ENCODE measurements at places on chromosomes 11 and 22.
A peak's percentile ranks its signal among the peaks of the same experiment; 100 is the strongest.

- DNase-seq: no peak
Measured at GRCh38 chr11:117458275-117459122, 130.8 kb downstream of the CEP164 start.

DNA sequence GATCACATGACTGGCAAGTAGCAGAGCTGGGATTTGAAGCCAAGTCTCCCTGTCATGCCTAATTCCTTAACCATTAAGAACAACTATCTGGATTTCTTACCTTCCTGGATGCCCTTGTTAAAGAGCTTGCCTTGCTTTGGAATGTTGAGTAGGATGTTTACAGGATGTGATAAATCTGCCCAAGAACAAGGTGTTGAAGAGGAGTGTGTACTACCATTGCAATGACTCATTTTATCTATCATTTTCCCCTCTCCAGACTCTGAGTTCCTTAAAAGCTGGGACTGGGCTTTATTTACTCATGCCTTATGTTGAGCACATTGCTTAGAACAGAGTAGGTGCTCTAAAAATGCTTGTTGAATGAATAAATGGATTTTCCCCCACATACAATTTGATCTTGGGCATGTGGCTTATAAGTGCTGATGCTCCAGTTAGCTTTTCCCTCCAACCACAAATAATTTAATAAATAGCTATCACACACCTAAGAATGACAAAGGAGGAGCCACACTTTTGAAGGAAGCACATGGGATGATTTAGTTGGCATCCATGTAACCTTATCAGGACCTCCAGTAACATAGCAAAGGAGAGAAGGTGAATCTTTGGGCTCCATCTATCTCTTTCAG is 268.6 kb upstream of the SESN3 start:
- peak; percentile 8 for DNase-seq

- DNase-seq: no peak
Measured at GRCh38 chr11:72605973-72606747, 68.1 kb downstream of the PDE2A start.

GRCh38 chr11:80958361-80958760 is 1517.5 kb upstream of the TENM4 start:
- DNase-seq: no peak

- DNase-seq: peak; percentile 94
Measured at GRCh38 chr22:50293441-50294318, 13.8 kb downstream of the PLXNB2 start.

- no peak for DNase-seq
Measured at GRCh38 chr11:119846374-119846773, 117.4 kb upstream of the NECTIN1 start.

- DNase-seq: no peak
Measured at GRCh38 chr11:13045734-13046133, 36.6 kb downstream of the RASSF10 start.

- no peak for DNase-seq
Measured at GRCh38 chr22:48228468-48228867, 1466.0 kb downstream of the TBC1D22A start.

- DNase-seq: no peak
Measured at GRCh38 chr22:32864596-32864995, 63.1 kb downstream of the TIMP3 start.

DNA sequence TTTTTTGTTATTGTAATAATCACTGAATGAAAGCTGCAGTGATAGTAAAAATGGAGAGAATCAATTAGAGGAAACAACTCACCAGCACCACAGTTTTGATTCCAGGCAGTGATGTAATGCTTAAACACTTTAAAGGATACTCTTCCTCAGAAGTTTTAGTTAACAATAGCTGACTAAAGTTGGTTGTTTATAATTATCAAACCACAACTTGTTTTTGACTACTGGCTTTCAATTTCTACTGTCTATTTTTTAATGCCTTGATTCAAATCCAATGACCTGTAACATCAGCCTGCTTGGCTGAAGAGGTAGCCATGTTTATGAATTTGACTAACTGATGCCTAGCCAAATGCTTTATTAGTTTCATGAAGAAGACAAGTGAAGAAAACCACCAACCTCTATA is 18.2 kb upstream of the CASP12 start:
- peak; percentile 17 for DNase-seq

DNA sequence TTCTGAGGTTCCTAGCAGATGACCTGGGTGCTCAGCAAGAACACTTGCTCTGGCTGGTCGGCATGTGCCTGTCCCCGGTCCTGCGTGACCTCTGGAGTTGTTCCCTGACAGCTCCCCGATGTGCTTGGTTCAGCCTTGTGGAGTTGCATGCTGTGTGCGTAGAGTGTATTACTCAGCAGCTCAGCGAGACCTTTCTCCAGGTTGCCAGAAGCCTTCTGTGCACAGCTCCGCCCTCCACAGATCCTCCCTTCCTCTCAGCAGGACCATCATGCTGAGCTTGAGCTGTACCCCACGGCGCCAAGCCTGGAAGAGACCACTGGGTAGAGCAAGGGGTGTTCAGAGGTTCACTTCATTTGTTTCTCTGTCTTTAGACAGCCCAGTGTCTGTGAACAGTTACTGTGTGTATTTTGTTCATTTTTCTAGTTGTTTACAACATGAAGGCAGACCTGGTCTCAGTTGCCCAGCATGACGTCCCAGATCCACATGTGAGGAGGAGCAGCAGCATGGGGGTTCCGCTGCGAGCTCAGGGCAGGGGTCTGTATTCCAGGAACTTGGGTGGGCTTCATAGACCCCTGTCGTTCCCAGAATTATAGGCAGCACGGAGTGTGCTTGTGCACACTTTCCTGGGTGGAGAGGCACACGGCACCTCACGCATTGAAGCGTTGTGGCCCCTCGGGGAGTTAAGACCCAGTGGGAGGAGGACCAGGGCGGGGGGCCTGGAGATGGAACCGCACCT is 148.6 kb downstream of the IGLL1 start:
- no peak for DNase-seq

GRCh38 chr11:71543866-71544265 is 4.4 kb upstream of the KRTAP5-9 start:
- no peak for DNase-seq

DNA sequence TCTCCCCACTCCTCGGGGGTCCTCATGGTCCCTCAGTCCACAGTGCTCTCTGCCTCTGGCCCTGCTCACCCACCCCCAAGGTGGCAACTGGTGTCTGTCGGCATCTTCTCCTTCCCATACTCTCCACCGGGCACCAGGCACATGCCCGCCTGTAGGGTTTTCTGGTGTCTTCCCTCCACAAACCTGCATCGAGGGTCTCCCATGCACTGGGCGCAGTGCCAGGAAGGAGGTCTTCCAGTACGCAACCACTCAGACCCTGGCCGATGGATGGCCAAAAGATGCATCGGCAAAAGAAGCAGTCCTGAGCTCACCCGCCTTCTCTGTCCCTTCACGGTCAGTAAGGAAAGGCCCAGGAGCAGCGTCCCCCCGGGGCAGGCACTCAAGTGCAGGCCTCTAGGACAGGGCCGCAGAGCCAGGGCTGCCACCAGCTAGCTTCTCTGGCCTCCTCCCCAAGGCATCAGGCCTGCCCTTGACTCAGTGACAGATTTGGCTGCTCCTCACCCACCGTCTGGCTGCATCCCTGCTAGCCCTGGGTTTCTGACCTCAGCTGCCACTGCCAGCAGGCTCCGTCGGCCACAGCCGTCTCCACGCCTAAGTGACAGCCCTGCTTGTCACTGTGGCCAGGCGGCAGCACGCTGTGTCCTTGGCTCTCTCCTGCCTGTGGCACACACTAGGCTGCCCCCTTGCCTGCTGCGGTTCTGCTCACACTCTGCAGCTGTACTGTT is 32.1 kb upstream of the IGSF9B start:
- DNase-seq: no peak

DNA sequence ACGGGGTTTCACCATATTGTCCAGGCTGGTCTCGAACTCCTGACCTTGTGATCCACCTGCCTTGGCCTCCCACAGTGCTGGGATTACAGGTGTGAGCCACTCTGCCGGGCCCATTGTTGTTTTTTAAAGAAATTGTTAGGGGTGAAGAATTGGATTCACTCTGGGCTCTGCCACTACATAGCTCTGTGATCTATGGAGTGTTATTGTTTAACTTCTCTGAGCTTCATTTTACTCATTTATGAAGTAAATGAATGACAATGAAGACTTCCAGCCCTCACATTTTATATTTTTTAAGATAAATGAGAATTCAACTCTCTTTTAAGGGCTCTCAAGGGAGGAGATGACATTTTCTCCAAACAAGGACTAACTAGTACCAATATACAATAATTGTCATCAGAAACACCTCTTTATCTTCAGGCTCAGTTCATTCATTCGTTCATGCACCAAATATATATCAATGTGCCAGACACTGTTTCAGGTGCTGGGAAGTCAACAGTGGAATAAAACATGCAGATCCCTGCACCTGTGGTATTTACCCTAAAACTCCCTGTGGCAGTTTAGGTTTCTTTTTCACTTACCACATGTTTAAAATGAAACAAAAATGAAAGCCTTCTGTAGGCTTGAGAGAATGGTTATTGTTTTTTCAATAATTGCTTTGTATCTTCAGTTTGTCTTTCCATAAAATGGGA is 23.5 kb upstream of the GRAMD1B start:
- no peak for DNase-seq

GRCh38 chr11:66858939-66859685 is 2.2 kb downstream of the LRFN4 start:
- DNase-seq: no peak

DNA sequence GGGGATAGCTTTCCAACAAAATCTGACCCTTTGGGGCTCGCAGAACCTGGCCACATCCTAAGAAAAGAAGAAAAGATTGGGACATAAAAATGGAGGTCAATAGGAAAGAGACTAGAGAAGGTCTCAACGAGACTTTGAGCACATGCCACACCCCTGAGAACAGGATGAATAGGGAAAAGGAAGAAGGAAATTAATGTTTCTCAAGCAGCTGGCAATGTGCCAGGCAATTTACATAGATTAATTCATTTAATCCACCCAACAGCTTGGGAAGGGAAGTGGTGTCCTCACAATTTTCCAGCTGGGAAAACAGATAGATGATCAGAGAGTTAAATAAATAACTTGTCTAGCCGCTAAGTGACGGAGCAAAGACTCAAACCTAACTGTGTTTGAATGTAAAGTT is 50.7 kb downstream of the PAMR1 start:
- DNase-seq: no peak

- DNase-seq: peak; percentile 55
Measured at GRCh38 chr11:28524098-28524497, 415.9 kb downstream of the METTL15 start.

DNA sequence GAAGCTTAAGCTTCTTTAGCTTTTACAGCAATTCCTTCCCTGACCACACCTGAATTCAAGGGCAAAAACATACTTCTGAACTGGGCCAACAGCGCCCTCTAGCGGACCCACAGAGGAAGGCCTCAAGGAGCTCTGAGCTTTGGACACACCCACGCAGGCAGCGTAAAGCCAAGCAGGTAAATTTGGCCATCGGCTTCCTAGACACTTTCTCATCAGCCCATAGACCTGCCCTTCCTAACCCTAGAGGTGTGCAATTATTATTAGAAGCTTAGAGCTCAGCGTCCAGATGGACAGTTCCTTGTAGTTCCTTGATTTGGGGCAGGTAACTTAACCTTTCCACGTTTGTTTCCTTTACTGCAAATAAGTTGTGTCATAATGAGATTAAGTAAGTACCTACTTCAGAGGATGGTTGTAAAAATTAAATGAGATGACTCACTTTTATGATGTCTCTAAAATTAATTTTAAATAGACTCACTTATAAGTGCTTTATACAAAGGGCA is 25.7 kb upstream of the HMGXB4 start:
- peak; percentile 71 for DNase-seq

DNA sequence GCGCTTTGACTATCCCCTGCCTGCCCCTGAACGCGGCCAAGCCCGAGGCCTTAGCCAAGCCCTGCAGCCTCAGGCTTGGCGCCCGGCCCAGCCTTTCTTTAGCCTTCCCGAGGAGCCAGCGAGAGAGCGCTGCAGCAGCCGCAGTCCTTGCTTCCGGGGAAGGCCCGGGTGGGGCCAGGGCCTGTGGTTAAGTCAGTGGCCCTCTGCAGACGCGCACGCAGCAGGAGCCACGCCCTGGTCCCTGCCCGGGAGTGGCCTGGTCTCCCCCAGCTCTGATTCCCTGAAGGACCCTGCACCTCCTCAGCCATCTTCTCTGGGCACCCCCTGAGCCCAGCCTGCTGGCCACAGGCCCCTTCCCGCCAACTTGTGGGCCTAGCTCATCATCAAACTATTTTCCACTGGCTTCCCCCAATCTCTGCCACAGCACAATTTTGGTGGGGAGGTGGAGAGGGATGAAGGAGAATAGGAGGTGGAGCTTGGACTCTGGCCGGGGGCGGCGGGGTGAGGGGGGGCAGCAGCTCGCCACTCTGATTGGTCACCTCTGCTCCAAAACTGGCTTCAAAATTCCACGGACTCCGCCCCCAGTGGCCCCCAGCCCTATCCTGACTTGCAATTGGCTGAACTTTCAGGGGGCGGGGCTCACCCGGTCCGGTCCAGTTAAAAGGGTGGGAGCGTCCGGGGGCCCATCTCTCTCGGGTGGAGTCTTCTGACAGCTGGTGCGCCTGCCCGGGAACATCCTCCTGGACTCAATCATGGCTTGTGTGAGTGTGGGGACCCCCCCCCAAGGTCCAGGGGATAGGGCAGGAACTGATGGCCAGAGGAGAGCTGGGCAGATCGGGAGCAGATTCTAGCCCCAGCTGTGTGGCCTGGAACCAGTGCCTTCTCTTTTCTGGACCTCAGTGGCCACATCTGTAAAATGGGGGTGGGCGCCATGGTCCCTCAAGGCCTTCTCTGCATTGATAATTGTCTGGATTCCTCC is at the start of gene LGALS1:
LGALS1 (plus strand) TSS at position 686 of the 979 bp plus-strand sequence; CDS start at position 753, 67 bp downstream.
- DNase-seq: peak; percentile 99

DNA sequence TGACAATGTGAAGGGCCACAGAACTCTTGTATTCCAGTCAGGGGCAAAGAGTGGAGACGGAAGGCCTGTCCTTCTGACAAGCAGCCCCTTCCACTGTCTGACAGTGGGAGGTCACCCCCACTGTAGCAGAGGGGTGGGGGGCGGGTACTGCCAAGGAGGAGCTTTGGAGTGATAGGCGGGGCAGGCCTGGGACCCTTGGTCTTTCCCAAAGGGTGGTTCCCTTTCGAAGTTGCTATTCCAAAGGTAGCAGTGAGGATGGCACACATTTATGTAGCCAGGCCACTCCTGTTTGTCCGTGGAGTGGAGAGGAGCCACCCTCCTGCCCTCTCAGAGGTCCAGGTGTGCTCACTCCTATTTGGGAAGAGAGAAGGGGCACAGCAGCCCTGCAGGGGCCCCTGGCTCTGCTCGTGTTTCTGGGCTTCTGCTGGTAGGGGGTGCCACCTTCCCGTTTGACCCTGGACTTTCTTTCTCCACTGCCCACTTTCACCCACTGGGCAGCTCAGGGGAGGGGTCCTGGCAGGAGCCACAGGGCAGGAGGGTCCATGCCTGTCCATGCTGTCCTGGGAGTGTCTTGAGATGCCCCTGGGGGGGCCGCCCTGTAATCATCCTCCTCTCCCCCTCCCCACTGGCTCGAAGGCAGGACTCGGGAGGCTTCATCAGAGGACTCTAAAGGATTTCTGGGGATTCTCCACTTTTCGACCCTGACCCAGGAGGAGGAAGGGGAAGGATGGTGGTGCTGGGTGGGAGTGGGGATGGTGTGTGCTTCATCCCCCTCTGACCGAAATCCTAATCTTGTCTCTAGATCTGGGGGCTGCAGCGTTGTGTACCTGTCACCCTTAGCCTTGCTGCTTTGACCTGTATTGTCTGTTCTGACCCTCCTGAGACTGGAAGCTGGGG is 994 bp downstream of the TAGLN start:
- peak; percentile 30 for DNase-seq

GRCh38 chr22:33002035-33002434 is 56.1 kb downstream of the SYN3 start:
- DNase-seq: no peak

- no peak for DNase-seq
Measured at GRCh38 chr11:116881143-116881542, 43.7 kb upstream of the APOA1 start.

Measured in EL (cell line).